Fibroblast of the conjunctiva (primary cell): ENCODE measurements at places on chromosomes 1 and 21.
A peak's percentile ranks its signal among the peaks of the same experiment; 100 is the strongest.

DNA sequence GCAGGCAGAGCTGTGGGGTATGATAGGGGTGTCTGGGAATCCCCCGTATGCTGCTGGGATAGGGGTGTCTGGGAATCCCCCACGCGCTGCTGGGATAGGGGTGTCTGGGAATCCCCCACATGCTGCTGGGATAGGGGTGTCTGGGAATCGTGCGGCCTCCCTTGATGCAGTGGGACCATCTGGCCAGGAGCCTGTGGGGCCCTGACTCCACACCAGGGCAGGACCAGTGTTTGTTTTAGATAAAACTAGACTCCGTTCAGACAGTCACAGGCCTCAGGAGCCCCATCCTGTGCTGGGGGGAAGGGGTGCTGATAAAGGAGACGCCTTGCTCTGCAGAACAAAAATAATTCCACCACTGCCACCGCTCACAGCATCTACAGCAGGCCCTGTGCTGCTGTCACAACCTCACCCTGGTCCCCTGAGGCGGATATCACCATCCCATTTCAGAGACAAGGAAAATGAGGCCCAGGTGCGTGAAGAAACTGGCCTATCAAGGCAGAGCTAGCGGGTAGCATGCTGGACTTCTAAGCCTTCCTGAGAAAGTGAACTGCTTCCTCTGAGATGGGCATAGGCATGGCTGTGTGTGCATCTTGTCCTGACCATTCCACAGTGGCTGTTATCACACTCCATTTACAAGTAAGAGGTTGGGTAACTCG lies 24.0 kb downstream of the ECE1 start:
- DNase-seq = no peak

DNA sequence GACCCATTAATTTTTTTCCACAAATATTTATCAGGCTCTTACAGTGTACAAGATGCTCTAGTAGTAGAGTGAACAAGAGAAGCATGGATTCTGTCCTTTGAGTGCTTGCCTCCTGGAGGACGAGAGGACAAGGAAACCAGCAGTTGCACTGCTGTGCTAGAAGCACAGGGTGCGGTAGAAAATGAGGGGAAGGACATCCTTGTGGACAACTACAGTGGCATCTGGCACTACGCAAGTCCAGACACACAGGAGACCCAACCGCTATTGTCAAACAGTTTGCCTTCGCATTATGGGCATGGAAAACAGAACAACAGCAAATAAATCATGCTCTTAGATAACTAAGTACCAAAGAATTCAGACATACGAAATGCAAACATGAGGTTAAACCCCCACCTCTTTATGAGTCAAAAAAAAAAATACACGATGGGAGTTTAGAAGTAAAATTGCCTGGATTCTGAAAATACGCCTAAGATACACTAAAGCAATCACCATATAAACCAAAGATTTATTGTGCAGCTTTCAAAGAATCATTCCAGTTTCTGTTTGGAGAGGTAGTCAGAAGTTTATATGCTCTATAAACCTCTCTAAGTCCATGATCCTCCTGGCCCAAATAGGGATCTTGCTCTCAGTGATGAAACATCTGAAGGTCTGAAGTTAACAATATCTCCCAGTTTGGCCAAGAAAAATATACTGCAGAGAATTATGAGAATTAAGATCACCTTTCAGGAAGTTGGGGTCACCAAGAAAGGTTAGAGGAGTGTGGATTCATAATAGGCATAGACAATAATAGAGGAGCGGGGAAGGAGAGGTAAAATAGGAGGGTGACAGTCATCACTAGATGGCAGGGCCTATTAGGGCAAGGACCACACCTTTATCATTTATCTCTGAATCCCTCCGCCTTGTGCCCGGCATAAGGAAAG lies 307.8 kb downstream of the NFIA start:
- DNase-seq = no peak

DNA sequence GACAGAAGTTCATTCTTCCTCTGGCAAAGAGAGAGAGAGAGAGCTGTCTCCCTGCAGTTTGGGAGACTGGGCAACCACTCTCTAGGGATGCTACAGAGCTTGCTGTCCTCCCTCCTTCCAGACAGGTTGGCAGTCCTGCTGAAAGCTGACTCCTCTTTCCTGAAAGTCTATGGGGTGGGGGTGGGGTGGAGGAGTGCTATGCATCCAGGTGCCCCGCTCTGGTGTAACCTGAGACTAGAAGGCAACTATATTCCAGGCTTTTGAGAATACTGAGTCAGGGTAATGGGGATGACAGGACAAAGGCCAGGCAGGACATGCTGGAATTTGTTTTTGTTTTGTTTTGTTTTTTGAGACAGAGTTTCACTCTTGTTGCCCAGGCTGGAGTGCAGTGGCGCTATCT lies 55.4 kb downstream of the OPTC start:
- no peak for DNase-seq

GRCh38 chr1:223780949-223781348 lies 64.8 kb downstream of the TP53BP2 start:
- no peak for DNase-seq

- peak; percentile 33 for DNase-seq
These were observed 56.8 kb downstream of the PLD5 start for GRCh38 chr1:242467556-242468145.
